ENCODE measurements at places on chromosomes 13 and 19.

- DNase-seq = no peak
These were observed 193.5 kb downstream of the TEX29 start for GRCh38 chr13:111513766-111514609.

- DNase-seq = no peak
These were observed 83.5 kb downstream of the SLC7A1 start for GRCh38 chr13:29511980-29512379.

DNA sequence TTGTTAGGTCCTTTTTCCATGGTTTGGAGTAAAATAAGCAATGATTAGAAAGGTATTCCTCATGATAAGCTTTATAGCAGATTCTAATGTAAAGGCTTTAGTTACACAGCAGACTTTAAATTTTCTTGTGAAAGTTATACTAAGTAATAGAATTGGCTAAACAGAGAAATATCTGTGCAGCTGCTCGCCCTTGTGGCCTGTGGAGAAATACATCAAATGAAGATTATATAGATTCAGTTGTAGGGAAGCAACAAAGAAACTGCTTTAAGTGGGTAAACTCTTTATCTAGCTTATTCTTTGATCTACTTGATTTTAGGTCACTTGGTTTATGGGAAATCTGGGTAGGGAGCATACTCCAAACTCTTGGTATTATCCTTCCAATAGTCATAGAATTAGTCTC, 1269.7 kb upstream of the SPRY2 start:
- DNase-seq = no peak

DNA sequence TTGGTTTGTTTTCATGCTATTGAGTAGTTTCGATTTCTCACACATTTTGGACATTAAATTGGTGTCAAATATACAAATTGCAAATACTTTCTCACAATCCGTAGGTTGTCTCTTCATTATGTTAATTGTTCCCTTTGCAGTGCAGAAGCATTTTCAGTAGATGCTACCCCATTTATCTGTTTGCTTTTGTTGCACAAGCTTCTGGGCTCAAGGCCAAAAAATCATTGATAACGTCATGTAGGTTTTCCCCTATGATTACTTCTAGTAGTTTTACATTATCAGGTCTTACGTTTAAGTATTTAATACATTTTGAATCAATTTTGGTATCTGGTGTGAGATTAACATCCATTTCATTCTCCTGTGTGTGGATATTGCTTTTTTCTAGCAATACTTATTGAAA, 14.0 kb upstream of the ZNF347 start:
- no peak for DNase-seq

DNA sequence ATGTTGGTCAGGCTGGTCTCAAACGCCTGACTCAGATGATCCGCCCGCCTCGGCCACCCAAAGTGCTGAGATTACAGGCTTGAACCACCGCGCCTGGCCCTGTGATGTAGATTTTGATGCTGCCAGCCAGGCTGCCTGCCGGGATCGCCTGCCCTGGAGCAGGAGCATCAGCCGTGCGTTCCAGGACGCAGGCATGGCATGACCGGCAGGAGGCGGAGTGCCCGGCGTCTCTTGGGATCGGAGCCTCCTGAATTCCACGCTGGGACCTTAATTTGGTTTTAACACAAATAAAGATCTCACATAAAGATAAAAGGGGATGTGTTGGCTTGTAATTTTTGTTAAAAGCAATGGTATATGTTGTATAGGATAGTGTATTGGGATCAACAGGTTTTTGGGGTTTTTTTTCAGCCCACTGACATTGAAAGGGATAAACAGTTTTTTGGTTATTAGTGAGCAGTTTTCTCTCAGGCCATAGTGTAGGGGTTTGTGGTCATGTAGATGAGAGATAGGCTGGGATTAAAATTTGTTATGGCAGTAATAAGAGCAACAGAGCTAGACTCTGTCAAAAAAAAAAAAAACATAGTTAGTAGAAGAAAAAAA, 1406.4 kb downstream of the UQCRFS1 start:
- no peak for DNase-seq

DNA sequence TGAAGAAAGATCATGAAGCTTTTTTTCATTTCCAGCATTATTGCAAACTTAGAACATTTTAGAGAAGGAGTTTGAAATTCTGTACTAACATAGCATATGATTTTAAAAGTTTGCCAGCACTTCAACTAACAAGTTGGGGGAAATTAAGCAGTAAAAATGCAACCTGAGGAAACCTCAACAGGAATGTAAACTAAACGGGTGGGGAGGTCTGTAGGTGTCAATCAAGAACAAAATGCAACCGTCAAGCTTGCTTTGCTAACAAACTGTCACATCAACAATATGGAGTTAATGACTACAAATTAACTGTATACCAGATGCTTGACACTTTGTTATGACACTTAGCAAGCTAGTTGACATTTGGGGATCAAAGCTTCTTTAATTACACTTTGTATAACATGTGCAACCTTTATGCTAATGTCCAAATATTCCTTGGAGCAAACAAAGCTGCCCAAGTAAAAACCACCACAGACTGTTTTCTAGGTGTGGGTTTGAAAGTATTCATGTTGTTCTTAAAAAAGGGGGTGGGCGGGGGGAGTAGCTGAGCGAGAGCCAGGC, 52.1 kb downstream of the DACH1 start:
- no peak for DNase-seq

DNA sequence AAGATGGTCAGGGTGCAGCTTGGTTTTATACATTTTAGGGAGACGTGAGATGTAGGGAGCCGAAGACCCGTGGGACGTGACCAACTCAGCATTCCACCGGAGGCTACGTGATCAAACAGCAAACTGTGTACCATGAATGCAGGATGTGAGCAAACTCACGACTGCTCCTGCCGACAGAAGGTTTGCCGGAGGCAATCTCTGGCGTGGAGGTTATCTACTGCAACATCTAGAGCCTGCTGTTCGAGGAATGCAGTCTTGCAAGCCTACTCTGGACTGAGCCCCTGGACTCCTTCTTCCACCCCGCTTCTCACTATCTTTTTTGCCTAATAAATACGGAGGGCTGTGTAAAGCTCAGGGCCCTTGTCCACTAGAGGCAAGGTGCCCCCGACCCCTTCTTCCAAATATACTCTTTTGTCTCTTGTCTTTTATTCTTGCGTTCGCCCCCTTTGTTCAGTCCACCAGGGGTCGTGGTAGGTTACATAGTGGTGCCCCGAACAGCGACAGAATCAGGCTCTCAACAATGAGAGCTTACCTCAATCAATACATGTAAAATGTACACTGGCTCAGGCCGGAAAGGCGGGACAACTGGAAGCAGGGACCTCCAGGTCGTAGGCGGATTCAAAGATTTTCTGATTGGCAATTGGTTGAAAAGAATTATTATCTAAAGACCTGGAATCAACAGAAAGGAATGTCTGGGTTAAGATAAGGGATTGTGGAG, 8.9 kb upstream of the OR1I1 start:
- DNase-seq = no peak

DNA sequence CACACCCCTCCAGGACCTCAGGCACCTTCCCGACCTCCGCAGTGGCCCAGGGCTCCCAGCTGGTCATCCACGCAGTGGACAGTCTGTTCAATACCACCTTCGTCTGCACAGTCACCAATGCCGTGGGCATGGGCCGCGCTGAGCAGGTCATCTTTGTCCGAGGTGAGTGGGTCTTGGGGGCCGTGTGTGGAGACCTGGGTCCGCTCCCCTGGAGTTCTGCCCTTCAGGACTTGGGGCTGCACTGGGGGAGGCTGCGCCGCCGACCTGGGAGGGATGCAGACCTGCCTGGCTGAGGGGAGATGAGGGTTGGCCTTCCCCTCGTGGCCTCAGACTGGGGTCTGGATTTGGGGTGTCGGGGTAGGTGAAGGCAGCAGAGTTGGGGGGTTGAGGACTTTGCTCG, 16.7 kb upstream of the TOMM40 start:
- DNase-seq = no peak

DNA sequence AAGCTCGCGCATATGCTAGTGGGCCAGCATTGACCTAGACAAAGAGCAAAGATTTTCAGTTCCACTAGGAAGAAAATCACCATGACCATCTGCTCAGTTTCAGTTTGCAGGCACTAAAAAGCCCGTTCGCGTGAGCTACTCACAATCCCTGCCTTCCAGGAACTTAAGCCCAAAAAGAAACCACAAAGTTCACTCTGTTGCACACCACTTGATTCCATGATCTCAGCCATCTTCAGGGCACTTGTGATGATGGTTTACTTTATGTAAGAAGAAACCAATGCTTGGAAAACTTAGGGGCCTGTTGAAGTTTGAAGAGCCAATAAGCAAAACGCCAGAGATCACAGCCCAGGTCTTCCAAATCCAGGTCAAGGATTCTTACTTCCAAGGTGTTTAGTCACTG, 45.0 kb upstream of the SLC15A1 start:
- DNase-seq = no peak

- DNase-seq = no peak
These were observed 313.5 kb downstream of the KLF12 start for GRCh38 chr13:73820688-73821087.

- no peak for DNase-seq
These were observed 6.1 kb downstream of the URAD start for GRCh38 chr13:27982361-27982760.

GRCh38 chr13:40438999-40439797, 227.2 kb downstream of the FOXO1 start:
- no peak for DNase-seq

DNA sequence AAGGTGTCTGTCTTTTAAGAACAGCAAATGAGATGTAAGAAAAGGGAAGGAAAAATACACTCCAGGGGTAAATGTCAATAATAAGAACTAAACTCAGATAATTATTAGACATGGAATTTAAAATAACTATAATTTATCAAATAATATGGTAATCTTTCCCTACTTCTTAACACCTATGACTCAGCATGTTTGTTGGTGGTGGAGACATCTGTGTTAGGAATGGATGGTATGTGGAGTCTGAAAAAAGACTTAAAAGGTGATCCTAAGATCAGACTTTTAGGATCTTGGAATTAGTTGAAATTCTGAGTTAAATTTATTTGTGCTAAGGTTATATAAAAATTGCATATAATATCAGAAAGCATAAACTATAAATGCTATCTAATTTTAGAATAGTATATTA, 915.1 kb downstream of the SLITRK5 start:
- DNase-seq = no peak

DNA sequence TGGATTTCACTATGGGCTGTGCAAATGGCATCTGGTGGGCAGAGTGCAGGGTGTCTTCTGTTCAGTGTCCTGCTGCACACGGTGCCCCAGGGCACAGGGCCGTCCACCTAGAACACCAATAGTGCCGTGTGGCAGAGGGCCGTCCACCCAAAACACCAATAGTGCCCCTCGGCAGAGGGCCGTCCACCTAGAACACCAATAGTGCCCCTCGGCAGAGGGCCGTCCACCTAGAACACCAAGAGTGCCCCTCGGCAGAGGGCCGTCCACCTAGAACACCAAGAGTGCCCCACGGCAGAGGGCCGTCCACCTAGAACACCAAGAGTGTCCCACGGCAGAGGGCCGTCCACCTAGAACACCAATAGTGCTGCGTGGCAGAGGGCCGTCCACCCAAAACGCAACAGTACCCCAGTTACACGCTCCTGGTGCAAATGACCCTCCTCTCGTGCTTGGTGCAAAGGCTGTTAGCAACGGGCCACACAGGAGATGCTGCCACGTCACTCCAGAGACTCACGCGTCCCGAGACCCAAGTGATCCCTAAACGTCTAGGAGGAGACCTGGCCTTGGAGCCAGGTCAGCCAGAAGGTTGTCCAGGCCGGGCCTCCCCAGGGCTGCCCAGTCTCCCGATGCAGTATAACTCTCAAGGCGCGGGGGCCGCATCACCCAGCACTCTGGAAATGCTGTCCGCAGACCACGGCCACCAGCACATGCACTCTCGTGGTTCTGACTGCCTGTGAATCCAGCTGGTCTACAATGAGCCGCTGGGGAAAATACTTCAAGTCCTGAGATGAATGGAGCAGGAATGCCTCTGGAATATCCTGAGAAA, 51.5 kb downstream of the RASA3 start:
- DNase-seq = no peak
